ENCODE measurements at places on chromosomes 1 and 21.
A peak's percentile ranks its signal among the peaks of the same experiment; 100 is the strongest.

DNA sequence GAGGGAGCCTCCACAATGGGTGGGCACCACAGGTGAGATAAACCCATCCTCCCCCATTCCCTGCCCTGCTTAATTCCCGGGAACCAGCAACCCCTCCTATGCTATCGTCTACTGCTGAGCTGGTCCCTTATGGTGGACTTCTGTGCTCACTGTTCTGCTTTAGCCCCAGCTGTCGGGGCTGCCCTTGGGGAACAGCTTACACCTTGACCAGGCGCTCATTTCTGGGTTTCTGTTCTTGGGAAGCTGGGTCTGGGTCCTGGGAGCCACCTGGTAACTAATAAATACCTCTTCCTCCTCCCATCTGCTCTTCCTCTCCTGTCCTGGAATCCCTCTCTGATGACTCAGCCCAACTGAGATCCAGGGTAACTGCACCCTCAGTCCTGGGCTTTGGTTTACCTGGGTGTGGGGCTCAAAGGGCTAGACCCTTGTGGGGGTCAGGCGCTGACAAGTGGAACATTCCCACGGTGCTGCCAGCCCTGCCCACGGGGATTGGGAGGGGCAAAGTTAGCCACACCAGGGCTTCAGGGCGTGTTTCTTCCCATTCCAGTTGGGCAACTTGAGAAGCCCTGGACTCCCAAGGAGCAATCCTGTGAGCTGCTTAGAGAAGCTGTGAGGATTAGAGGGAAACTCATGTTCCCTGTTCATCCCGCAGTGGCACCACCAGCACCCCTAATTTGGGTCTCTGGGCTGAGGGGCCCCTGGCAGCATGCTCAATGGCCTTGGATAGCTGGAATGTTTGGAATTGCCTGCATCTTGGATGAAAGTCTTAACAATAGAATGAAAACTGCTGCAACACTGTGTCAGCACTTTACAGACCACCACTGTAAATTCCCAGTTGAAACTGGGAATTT lies 1.6 kb downstream of the PCAT6 start:
- H3K4me3 ChIP-seq, result no peak overlapping the region
- H3K4me1 ChIP-seq, result peaks cover 7% of the 10 kb centered on the region
- no peaks in the 10 kb centered on the region for H3K36me3 ChIP-seq
- no peaks in the 10 kb centered on the region for H3K27me3 ChIP-seq
- no peak for DNase-seq
- H3K27ac ChIP-seq, result no peak overlapping the region

- H3K27ac ChIP-seq, result no peak overlapping the region
- no peaks in the 10 kb centered on the region for H3K27me3 ChIP-seq
- no peak for DNase-seq
- H3K4me3 ChIP-seq, result no peak overlapping the region
- no peaks in the 10 kb centered on the region for H3K36me3 ChIP-seq
Observed at GRCh38 chr1:210631399-210631798, 302.7 kb downstream of the HHAT start.

GRCh38 chr1:161772397-161772796 lies 6.3 kb downstream of the ATF6 start:
- H3K27me3 ChIP-seq, result no peaks in the 10 kb centered on the region
- no peaks in the 10 kb centered on the region for H3K4me1 ChIP-seq
- no peak overlapping the region for H3K4me3 ChIP-seq
- H3K36me3 ChIP-seq, result no peaks in the 10 kb centered on the region

DNA sequence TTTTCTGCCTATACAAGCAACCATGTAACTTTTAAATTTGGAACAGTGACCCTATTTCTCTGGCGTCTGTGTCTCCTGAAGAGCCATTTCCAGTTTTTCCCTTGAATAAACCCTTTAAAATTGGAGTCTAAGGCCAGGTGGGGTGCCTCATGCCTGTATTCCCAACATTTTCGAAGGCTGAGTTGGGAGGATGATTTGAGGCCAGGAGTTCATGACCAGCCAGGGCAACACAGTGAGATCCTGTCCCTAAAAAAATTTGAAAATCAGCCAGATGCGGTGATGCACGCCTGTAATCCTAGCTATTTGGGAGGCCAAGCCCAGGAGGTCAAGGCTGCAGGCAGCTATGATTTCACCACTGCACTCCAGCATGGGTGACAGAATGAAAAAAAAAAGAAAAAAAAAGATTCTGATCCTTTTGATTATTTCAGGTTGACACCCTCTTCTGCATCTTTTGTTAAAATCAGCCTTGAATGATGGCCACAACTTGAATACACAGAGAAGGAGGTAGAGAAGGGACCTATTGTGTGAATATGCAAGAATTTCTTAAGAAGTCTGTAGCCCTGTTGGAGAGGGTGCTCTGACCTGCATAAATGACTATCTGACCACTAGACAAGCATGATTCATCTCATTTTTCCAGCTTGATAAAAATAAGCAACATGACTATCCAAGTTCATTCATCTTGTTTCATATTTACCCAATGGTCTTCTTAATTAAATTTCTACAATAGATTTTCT lies 40.2 kb upstream of the PARP1 start:
- H3K27me3 ChIP-seq, result no peaks in the 10 kb centered on the region
- no peak for DNase-seq
- no peak overlapping the region for H3K27ac ChIP-seq
- no peak overlapping the region for H3K4me3 ChIP-seq

GRCh38 chr1:154873321-154873950 lies 3.4 kb upstream of the KCNN3 start:
- H3K36me3 ChIP-seq, result no peaks in the 10 kb centered on the region
- no peaks in the 10 kb centered on the region for H3K27me3 ChIP-seq
- DNase-seq, result no peak
- H3K27ac ChIP-seq, result no peak overlapping the region

DNA sequence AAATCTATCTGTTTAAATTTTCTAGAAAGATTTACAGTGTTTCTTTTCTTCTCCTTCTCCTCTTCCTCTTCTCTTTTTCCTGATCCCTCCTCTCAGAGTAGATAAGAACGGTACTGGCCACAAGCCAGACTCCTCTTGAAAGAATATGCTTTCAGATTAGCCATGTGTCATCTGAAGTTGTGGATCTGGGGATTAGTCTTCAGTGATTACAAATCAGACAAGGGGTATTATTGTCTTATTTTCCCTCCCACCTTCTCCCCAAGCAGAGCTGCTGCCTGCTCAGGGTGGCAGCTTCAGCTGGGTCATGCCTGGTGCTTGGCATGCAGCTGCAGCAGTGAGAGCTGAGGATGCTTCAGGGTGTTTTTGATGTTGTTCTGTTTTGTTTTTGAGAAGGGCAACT lies 42.7 kb downstream of the SGIP1 start:
- H3K27ac ChIP-seq, result no peak overlapping the region
- DNase-seq, result no peak
- H3K4me3 ChIP-seq, result no peak overlapping the region
- no peaks in the 10 kb centered on the region for H3K36me3 ChIP-seq

- no peaks in the 10 kb centered on the region for H3K36me3 ChIP-seq
- H3K27ac ChIP-seq, result no peak overlapping the region
- H3K4me3 ChIP-seq, result peak overlapping the region; percentile 65
- H3K27me3 ChIP-seq, result no peaks in the 10 kb centered on the region
Observed at GRCh38 chr1:235503403-235504121, 690 bp downstream of the B3GALNT2 start.

GRCh38 chr1:109267743-109268300 lies 15.1 kb downstream of the PSRC1 start:
- H3K27ac ChIP-seq, result no peak overlapping the region
- H3K36me3 ChIP-seq, result peaks cover 38% of the 10 kb centered on the region
- DNase-seq, result no peak

GRCh38 chr1:184716158-184716557 lies 38.5 kb downstream of the EDEM3 start:
- no peaks in the 10 kb centered on the region for H3K4me1 ChIP-seq
- H3K36me3 ChIP-seq, result no peaks in the 10 kb centered on the region
- no peak overlapping the region for H3K4me3 ChIP-seq
- H3K27me3 ChIP-seq, result no peaks in the 10 kb centered on the region
- H3K27ac ChIP-seq, result no peak overlapping the region
